ENCODE measurements at places on chromosomes 4 and X.

GRCh38 chrX:11423949-11424348 is 130.7 kb downstream of the AMELX start:
- no peak for DNase-seq

DNA sequence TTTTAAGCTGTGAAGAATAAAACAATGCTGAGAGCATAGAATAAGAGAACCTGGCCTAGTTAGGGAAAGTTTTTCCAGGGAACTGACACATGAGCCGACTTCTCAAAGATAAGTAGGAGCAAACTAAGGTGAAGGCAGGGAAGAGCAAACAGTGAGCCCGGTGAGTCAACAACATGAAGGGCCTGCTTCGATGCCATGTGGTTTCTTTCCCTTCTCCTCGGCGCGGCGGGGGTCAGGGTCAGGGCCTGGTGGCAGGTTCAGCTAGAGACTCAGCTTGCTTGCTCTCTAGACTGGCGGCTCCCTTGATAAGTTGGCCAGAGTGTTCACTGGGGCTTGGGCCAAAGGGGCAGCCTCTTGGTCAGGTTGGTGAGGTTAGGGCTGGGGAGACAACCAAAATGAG is 81.1 kb downstream of the DLG3 start:
- no peak for DNase-seq

GRCh38 chr4:2802618-2803531 is 10.0 kb downstream of the SH3BP2 start:
- DNase-seq, result no peak

- DNase-seq, result no peak
Measured at GRCh38 chrX:150100261-150100660, 162.0 kb upstream of the EOLA2 start.

GRCh38 chrX:131778269-131779218 is 234.7 kb downstream of the OR13H1 start:
- peak; percentile 44 for DNase-seq

DNA sequence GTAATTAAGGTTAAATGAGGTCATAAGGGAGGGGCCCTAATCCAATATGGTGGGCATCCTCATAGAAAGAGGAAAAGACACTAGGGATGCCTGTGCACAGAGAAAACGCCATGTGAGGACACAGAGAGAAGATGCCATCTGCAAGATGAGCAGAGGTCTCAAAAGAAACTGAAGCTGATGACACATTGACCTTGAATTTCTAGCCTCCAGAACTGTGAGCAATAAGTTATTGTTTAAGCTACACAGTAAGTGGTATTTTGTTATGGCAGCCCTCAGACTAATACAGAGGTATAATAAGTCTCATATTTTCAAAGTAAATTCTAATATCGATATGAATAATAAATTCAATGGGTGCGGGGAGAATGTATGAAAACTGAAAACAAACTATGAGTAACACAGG is 169.9 kb downstream of the UGT8 start:
- no peak for DNase-seq

- no peak for DNase-seq
Measured at GRCh38 chr4:2963966-2964471, 648 bp downstream of the GRK4 start.

- no peak for DNase-seq
Measured at GRCh38 chrX:2572740-2573139, 72.0 kb upstream of the DHRSX start.

GRCh38 chr4:22531311-22532019 is 15.6 kb upstream of the ADGRA3 start:
- DNase-seq, result no peak

- no peak for DNase-seq
Measured at GRCh38 chr4:146791439-146791838, 152.7 kb downstream of the POU4F2 start.

DNA sequence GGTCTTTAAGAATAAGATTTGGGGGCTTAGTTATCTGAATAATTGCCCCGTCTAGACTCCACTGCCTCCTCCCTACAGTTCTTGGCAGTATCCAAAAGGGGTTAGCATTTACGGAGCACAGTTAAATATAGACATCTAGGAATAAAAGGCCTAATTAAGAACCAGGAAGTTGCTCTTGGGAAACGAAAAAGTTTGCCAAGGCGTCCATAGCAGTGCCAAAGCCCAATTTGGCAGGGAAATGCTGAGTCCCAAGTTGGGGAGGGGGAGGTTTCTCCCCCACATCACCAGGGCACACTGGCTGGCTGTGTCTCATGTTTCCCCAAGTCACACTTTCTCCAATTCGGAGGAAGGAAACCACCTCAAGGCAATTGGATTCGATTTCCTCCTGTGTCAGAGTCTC is 338.7 kb downstream of the FBXW7 start:
- no peak for DNase-seq

DNA sequence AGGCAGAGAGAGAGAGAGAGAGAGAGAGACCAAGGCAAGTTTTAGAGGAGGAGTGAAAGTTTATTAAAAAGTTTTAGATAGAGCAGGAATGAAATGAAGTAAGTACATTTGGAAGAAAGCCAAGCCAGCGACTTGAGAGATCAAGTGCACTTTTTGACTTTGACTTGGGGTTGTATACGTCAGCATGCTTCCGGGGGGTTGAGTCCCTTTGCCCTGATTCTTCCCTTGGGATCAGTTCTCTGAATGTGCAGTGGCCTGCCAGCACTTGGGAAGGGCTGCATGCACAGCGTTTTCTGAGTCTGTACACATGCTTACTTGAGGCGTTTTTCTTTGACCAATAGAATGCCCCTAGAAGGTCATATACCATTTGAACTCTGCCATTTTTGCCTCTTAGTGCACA is 400.5 kb downstream of the PDGFC start:
- no peak for DNase-seq

DNA sequence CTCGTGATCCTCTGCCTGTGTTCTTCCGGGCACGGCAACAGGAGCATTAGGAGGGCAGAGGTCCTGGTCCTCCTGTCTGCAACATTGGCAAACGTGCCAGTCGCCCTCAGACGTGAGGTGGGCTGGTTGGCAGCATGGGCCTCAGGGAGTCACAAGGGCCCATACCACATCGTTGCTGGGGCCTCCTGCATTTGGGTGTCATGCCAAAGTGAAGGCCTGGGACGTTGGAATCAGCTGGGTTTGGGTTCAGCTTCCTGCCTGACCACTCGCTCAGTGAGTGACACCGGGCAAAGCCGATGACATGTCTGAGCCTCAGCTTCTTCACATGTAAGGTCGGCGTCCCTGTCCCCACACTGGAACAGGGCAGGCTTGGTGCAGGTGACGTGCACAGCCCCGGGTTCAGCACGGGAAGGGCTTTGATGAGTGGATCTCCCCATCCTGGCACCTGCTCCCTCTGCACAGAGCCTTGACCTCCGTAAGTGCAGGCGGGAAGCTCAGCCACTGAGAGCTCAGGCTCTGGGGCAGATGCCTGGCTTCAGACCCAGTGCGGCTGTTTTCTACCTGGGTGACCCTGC is 91.6 kb downstream of the PSAPL1 start:
- DNase-seq, result no peak

GRCh38 chrX:34654696-34655490 is 2.2 kb downstream of the TMEM47 start:
- no peak for DNase-seq

- no peak for DNase-seq
Measured at GRCh38 chr4:150072906-150073714, 5.1 kb upstream of the DCLK2 start.

DNA sequence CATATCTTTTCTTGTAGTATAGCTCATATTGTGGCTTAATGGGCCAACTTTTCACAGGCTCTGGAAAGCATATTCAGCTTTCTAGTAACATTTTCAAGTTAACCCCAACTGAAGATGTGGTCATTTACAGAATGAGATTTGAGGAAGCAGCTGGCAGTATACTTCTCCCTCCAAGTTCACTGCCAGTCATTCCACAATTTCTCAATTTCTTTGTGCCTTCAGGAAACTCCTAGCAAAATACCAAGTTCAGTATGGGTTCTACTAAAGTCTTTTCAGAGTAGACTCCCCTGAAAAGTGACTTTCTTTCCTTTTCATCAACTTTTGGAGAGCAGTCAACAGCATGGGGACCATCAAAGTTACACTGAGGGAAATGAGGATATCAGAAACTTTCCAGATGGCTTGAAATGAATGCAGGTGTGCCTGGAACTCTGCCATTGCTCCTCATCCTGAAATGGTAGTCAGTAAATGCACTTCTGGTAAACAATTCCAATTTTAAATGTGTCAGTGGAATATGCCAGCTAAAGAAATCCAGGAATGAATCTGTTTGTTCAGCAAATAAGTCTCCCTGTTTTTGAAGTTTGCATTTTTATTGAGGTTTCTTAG is 81.5 kb upstream of the TEX13D start:
- no peak for DNase-seq

DNA sequence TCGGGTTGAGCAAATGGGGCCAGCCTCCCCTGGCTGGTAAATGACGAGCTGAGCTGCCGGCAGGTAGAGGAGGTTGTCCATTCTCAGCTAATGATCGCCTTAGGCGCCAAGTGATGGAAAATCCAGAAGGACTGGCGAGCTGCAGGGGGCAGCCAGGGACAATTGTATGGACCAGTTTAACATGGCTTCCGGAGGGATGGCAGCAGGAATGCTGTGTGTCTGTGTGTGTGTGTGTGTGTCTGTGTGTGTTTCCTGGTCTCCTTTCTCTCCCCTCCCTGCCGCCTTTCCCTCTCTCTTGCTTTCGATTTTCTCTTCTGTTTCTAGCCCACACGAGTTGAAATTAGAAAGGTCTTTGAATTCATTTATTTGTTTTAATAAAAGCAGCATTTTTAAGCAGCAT is 45.2 kb upstream of the BCOR start:
- no peak for DNase-seq

GRCh38 chr4:108544481-108544880 is 75.9 kb upstream of the RPL34 start:
- no peak for DNase-seq

DNA sequence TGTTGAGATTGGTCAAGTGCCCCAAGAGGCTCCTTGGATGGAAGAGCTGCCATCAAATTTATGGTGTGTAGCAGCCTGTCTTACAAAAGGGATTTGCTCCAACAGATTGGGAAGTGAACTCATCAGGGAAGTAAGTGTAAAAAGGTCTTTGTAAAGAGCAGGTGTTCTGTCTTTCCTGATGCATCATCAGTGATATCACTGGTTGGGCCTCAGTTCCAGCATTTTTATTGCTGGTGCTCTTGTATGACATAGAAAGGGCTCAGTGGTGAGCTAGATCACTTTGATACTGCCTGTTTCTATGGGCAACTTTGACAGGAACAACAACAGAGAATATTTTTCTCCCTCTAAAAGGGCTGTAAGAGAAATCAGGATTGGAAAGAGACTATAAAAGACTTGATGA is 8.7 kb upstream of the GABRE start:
- DNase-seq, result no peak

- no peak for DNase-seq
Measured at GRCh38 chr4:127641524-127641923, 8.8 kb downstream of the INTU start.

DNA sequence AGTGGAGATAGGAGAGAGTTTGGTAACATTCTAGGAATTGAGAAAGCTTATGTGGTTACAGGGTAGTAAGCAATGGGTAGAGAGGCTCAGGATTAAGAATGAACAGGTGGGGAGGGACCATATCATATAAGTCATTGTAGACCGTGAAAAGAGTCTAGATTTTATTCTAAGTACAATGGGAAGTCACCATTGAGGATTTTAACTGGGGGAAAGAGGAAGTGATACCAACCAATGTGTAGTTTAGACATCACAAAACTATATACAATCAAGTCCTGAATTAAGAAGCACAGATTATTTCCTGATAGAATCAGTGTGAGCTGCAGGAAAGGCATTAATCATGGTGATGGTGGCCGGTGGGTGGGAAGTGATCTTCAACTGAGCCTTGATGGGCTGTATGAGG is 178.3 kb upstream of the ZIC3 start:
- no peak for DNase-seq

DNA sequence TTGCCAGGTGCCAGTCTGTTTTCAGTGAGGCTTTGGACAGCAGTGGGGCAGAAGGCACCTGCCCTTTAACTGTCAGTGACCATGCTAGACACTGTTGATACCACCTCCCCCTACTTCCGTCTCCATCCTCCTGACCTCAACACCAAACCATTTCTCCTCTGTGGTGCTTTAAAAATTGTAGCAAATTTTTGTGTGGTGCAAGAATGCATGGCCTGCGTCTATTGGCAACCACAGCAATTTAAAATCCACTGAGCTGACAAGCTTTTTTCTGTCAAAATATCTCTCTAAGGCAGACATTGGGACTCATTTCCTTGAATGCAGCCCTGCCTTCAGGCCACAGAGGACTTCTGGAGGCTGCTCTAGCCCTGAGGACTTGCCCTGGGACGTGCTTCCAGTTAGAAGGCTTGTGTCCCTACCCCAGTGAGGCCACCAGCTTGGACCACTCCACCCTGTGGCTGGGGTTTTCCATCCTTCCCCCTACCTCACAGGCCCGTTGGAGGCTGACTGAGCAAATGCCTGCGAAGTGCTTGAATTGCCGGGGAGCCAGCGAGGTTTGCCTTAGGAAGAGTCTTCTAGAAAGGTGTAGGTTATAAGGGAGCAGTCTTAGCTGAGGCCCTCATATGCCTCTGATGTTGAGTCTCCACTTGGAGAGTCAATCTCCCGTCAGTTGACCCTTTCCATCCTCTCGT is 6.9 kb downstream of the PRRG3 start:
- no peak for DNase-seq

GRCh38 chrX:85004255-85004654 is 578 bp downstream of the APOOL start:
- no peak for DNase-seq

GRCh38 chrX:136353526-136354093 is 52.8 kb downstream of the ADGRG4 start:
- no peak for DNase-seq

DNA sequence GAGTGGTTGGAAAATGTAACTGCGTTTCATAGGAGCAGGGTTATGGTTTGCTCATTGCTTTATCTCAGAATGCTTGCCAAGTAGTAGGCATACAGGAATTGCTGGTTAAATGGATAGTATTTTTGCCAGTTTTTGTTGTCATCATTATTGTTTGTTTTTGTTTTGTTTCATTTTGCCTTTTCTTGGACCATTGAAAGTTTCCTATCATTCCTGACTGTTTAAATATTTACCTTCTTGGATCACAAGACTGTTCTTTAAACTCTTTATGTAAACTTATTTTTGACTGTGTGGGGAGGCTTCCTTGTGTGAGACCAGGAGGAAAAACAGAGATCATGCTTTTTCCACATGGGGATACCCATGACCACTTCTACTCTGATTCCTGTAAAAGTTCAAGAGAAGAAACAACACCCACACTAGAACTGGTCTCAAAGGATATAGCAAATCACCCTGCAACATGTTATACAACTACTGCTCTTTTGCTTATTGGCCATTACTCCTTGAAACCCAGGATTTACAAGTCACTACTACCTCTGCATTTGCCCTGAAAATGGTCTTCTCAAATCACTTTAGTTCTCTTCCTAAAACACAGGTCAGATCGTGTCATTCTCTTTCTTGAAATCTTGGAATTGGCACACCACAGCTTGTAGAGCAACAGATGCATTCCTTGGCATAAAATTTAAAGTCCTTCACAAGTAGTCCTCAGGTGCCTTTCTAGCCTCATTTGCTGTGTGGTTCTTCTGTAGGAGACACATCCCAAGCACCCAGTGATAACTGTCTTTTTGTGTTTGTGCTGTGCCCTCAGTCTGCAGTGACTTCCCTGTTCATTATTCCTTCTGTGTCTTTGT is 51.3 kb downstream of the FNIP2 start:
- no peak for DNase-seq

Measured in stimulated activated CD8-positive, alpha-beta memory T cell treated with anti-CD3 and anti-CD28 coated beads, Interleukin-7, amount 100 ng/mL, for 4 hours (primary cell).